ENCODE measurements at places on chromosomes 12 and 14.

GRCh38 chr12:94193168-94193567 is 44.8 kb downstream of the PLXNC1 start:
- DNase-seq, result no peak

DNA sequence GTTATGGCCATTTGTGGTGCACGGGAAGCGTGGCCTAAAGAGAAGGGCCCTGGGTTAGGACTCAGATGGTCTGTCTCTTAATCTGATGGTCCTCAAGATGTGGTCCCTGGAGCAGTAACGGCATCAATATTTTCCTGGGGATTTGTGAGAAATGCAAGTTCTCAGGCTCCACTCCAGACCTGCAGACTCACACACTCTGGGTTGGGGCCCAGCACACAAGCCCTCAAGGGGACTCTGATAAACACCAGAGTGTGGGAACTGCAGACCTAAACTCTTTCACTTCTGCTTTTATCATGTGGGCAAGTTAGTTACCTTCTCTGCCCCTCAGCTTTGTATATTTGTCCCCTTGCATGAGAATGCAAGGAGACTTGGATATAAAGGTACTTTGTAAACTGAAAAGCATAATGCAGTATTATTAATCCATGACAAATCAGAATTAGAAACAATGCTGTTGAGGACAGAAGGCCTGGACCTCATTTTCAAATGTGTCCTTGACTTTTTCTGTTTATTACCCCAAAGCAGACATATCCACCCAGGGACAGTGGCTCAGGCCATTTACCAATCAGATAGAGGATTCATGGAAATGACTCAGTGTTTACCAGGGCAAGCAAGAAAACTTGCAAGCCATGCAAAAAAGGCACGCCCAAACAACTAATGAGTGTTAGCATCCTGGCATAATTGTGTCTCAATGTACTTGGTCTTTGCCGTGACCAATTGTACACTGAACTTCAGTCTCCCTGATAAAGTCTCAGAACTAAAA is 157.0 kb downstream of the ASCL1 start:
- no peak for DNase-seq

DNA sequence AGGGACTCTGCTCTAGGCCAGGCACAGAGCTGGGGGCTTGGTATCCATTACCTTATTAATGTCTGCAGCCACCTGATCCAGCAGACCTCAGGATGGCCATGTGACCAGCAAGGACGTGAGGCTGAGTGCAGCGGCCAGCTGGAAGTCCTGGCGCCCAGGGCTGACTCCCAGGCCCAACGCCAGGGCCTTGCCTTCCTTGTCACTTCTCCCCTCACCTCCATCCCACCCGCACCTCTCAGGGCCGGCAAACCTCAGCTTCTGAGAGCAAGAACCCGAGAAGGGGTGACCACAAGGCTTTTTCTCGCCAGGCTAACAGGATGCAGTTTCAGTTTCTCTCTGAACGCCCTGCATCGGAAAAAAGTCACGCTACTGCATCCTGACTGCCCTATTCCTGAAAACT is 15.4 kb downstream of the RAB35 start:
- no peak for DNase-seq

DNA sequence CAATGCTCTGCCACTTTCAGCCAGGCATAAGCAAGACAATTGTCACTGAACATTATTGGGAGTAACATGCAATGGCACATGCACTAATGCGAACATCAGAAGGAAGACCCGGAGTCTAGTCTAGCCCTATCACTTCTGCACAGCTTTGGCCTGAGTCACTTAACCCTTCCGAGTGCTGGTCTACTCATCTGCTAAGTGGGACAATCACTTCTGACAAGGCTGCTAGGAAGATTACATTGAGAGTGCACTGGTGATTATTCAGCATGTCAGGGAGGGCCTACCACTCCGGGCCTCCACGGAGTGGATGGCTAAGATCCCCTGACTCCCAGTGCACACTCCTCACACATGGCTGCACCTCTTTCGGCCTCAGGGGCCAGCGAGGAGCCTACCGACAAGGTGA is 240.9 kb downstream of the DPF3 start:
- no peak for DNase-seq

DNA sequence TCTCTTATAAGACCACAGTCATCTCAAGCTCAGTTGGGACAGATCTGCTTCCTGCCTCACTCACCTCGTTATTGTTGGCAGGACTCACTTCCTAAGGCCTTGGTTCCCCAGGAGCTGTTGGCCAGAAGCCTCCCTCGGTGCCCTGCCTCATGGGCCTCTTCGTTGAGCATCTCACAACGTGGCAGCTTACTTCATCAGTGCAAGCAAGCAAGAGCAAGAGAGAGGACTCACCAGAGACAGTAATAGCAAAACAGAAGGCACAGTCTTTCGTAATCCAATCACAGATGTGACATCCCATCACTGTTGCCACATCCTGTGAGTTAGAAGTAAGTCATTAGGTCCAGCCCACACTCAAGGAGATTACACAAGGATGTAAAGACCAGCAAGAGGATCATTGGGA is 5.1 kb upstream of the NUMB start:
- DNase-seq, result no peak

DNA sequence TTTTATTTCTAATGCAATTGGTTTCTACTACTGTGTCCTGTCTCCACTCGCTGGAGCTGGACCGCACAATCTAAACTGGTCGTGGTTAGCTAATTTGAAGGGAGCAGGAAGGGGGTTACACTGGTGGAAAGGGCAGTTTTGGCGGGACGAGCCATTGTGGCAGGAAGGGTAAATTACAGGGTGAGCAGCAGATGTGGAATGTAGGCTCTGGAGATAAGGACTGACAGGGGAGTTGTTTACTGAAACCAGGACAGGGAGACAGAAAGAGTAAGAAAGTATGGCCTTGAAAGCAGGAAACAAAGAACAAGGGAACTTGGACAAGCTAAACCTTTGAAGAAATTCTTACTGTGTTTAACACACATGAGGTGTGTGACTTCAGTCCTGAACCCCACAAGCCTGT is 147.8 kb downstream of the ATXN7L3B start:
- DNase-seq, result no peak

GRCh38 chr14:32709027-32709426 is 229.7 kb upstream of the NPAS3 start:
- DNase-seq, result no peak

GRCh38 chr12:83784298-83784890 is 1097.7 kb downstream of the TMTC2 start:
- no peak for DNase-seq

DNA sequence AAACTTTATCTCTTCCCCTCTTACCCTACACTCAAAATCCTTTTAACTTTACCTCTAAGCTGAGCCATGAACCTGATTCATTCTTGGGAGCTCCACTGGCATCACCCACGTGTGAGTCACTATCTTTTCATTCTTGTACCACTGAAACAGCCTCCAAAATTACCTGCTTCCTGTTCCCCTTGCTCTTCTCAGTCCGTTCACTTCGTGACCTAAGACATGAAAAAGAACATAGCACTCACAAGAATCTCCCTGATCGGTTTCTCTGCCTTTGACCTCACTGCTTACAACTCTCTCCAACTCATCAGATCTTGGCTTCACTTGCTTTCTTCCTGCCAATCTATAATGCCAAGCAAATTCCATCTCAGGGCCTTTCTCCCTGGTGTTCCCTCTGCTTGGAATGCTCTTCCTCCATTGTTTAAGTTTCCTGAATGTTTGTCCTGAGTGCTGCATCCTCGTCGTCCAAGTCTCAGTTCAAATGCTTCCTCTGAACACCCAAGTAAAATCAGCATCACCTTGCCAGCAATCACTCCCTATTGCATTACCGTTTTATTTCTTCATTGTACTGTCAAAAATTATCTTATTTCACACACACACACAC is 9.2 kb downstream of the GLIPR1 start:
- no peak for DNase-seq

DNA sequence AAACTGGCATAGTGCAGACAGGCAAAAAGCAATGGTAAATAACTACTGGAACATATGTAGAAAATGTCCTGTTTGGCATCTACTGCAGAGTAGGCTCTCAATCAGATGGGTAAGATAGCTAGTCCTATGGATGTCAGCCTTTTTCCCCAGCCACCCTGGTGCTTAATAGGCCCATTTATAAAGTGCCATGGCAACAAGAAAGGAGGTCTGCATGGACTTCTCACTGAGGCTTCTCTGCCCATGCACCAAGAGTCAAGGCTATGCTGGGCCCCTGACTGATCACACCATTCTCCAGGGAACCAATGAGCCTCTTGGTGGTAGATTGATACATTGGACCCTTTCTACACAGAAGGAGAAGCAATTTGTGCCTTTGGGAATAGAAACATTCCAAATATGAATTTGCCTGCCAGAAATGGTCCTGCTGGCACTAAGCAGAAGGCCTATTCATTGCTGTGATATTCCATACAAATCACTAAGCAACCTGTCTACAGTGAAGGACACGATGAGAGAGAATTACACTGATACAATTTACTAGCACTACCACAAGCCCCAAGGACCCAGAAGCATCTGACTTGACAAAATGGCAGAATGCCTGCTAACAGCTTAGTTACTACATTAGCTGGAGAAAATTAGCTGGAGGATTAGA is 43.8 kb downstream of the RESF1 start:
- peak; percentile 54 for DNase-seq

DNA sequence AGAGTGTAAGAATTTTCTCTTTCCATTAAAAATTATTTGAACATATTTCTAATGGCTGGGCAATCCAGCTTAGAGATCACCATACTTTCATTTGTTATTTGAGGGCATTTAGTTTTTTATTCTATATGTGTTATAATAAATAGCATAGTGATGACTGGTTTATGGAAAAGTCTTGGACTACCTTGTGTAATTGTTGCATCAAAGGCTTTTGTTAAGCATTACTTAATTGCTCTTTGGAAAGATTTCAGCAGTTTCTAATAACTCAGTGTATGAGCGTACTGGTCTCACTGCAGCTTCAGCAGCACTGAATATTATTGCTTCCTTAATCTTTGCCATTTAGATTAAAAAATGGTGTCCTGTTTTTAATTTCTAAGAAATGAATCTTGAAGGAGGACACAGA is 22.8 kb downstream of the TMEM19 start:
- no peak for DNase-seq

- DNase-seq, result no peak
These were observed 90.9 kb downstream of the GALNT9 start for GRCh38 chr12:132238488-132238854.

DNA sequence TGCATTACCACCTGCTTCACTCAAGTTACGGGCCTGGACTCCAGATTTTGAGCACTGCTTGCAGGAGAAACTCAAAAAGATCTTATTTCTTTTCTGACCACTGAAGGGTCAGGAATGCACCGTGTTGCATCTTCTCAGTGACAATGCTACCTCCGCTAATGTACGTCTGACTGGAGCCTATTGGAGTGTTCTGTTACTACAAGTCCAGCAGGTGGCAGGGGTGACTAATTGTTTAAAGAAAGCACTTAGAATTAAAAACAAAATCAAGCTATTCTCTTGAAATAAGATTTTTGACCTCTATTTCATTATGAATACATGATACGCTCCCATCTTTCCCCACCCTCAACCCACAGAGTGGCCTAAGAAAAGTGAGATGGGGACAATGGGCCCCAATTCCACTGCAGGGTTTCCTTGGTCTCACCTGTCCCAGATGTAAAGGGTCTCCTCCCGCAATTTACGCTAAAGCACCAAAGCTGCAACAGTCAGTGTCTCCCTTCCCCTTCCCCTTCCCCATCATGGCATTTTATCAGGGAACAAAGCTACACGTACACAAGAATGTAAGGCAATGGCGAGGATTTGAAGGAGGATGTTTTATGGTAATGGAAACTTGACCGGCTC is 2.2 kb downstream of the TBPL2 start:
- no peak for DNase-seq

DNA sequence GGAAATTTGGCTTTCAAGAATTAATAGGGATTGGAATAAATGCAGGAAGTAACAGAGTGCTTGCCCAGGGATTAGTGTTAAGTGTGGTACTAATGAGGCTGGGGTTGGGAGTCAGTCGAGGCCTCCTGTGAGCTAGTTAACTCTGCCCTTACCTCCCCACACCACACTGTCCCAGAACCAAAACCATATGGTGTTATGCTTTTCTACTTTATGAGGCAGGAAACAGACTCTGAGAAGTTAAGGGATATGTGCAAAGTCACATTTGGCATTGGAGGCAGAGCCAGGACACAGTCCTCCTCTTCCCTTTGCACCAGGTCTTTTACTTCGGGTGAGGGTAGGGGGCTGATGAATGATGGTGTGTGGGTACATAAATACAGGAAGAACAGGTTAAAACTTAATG is 41.9 kb downstream of the PELI2 start:
- no peak for DNase-seq

DNA sequence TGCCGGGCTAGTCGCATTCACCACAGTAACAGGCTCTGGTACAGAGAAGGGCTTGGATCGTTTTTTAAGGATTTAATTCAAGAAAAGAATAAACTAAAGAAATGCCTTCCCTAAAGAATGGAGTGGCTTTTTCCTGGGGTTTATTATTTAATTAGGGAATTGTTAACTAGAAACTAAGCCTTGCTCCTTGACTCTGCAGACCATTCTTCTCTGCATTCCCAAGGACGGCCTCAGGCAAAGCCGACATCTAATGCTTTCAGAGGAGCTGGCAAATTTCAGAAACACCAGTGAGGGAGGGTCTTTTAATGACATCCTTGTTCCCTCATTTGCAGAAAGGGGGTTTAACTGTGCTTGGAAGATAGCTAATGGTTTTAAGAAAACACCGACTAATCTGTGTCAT is 174.0 kb downstream of the EGLN3 start:
- no peak for DNase-seq

DNA sequence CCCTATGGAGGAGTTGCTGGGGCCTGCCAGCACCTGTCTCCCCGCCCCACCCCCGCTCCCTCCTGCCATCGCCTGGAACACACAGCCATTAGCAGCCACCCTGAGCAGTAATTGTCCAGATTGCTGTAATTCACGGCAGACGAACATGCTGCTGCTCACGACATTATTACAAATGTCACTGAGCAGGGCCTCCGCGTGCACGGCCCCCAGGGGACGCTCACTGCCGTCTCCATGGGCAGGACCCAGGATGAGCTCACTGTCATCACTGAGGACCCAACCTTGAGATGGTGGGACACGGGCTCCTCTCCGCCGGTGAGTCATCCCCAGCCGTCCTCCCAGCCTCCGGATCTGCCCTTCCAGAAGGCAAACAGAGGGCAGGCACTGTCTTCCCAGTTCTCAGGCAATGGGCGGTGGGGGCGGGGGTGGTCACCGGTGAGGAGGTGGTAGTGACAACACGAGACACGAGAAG is 100.4 kb downstream of the RFLNA start:
- no peak for DNase-seq

- no peak for DNase-seq
These were observed 23.3 kb downstream of the CHGA start for GRCh38 chr14:92945959-92946846.

- no peak for DNase-seq
These were observed 148.0 kb upstream of the PDE3A start for GRCh38 chr12:20220339-20220738.

- DNase-seq, result no peak
These were observed 244.1 kb downstream of the AEBP2 start for GRCh38 chr12:19683178-19683927.
